ENCODE measurements at places on chromosomes 1 and 21.

GRCh38 chr1:185420588-185421081, 103.6 kb upstream of the IVNS1ABP start:
- DNase-seq: no peak

- DNase-seq: no peak
Measured at GRCh38 chr21:44940116-44940631, 345 bp downstream of the SLX9 start.

- DNase-seq: no peak
Measured at GRCh38 chr1:60502506-60502905, 428.9 kb upstream of the C1orf87 start.

- peak; percentile 59 for DNase-seq
Measured at GRCh38 chr1:36400825-36401601, 3.3 kb upstream of the LSM10 start.

GRCh38 chr1:42941640-42942330, 16.9 kb downstream of the SLC2A1 start:
- DNase-seq: no peak

DNA sequence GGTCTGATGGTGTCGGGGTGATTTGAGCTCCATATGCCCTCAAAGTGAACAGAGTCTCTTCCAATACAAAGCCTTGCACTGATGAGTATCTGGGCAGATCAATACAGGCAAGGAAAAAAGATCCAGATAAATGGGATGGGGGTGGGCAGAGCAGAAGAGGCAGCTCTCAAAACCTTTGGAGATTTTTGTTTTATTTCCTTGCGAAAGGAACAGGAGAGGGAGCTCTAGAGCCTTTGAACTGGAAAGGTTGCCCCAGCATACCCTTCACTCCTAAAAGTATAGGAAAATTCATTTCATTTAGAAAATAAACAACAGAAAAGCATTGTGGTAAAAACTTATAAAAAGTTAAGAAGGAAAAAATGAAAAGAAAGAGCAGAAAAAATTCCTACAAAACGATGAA, 31.4 kb upstream of the OLIG2 start:
- DNase-seq: no peak

DNA sequence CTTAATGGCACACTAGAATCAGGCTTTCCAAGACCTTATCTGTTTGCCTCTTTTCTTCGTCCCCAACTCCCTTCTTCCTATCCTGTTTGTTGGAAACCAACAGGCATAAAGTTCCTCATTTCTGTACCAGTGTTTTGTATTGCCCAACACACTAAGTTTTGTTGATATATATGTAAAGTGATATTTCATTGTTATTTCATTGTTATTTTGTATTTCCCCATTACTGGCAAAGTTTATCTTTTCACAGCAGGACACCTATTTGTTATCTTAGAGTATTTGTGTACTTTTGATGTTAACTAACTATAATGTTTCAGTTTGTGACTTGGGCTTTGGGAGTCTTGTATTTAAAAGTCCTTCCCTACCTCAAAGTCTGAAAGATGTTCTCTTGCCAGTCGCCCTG, 27.1 kb downstream of the FAM20B start:
- no peak for DNase-seq

- no peak for DNase-seq
Measured at GRCh38 chr1:20149601-20150325, 10.6 kb downstream of the PLA2G2F start.

DNA sequence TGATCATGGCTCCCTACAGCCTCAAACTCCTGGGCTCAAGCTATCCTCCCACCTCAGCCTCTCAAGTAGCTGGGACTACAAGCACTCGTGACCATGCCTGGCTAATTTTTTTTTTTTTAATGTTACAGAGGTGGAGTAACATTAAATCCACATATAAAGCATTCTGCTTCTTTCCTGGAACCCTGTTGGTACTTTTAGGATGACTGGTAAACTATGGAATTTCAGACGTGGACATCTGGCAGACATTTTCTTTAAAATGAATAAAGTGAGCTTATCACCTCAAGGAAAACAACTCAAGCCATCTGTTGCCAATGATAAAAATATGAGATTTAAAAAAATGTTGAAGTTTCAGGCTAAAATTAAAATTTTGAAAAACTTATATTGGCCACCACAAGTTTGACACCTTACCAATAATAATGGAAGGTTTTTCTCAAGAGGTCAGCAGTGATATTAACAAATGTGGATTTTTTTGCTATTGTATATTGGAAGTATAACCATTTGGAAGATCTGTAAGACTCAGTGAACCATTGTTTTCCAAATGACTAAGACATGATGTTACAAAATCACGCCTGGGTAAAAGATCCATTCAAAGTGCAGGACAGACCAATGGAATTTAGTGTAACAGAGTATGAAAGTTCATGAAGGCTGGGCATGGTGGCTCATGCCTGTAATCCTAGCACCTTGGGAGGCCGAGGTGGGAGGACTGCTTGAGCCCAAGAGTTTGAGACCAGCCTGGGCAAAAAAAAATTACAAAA, 52.7 kb upstream of the EIF4G3 start:
- DNase-seq: no peak

DNA sequence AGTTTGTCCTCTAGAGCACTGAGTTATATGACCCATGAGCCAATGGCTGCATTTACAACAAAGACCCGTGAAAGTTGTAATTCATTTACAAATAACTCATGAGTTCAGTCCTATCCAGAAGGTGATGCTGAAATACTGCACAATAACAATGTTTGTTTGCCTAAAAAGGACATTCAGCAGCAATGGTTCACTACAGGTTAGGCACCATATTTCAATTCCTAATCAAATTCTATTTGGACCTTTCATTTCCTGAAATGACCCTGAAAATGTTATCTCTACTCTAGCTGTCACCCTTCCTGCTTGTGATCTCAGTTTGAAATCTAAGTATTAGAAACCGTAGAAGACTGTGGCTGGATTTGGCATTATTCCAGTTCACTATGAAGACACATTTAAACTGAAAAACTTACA, 191.2 kb upstream of the SAMSN1 start:
- DNase-seq: no peak

- DNase-seq: no peak
Measured at GRCh38 chr1:66475940-66476339, 58.0 kb upstream of the SGIP1 start.

GRCh38 chr1:42618866-42619265, 39.4 kb upstream of the PPIH start:
- DNase-seq: no peak

- DNase-seq: no peak
Measured at GRCh38 chr1:170670802-170671628, 7.1 kb downstream of the PRRX1 start.

DNA sequence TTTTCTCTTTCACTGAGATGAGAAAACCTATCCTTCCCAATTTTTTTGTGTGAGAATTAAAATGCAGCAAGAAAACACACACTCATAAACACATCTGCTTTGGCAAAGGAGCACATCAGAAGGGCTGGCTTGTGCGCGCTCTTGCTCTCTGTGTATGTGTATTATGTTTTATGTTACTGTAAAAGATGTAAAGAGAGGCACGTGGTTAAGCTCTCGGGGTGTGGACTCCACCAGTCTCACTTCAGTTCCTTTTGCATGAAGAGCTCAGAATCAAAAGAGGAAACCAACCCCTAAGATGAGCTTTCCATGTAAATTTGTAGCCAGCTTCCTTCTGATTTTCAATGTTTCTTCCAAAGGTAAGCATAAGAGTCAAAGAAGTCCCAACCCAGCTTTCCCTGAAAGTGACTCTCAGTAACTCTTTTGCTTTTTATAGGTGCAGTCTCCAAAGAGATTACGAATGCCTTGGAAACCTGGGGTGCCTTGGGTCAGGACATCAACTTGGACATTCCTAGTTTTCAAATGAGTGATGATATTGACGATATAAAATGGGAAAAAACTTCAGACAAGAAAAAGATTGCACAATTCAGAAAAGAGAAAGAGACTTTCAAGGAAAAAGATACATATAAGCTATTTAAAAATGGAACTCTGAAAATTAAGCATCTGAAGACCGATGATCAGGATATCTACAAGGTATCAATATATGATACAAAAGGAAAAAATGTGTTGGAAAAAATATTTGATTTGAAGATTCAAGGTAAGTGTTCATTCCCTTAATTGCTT, at the start of gene CD2:
TSS of gene CD2 (plus strand) at position 233 of the 780 bp plus-strand sequence. CDS start at position 296, 63 bp downstream.
- no peak for DNase-seq

DNA sequence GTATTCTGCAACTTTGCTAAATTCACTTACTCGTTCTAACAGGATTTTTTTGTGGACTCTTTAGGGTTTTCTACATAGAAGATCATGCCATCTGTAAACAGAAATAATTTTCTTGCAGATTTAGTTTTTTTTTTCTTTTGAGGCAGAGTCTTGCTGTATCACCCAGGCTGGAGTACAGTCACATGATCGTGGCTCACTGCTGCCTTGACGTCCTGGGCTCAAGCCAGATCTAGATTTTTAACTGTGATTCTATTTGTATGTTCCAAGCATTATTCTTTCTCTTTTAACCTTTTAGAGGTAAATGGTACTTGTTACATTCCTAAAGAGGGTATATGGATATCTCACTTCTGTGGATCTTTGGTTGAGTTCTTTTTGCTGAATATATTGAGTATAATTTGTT, 18.6 kb downstream of the FABP3 start:
- no peak for DNase-seq

- DNase-seq: no peak
Measured at GRCh38 chr1:168279253-168279652, 1.4 kb upstream of the TBX19 start.

DNA sequence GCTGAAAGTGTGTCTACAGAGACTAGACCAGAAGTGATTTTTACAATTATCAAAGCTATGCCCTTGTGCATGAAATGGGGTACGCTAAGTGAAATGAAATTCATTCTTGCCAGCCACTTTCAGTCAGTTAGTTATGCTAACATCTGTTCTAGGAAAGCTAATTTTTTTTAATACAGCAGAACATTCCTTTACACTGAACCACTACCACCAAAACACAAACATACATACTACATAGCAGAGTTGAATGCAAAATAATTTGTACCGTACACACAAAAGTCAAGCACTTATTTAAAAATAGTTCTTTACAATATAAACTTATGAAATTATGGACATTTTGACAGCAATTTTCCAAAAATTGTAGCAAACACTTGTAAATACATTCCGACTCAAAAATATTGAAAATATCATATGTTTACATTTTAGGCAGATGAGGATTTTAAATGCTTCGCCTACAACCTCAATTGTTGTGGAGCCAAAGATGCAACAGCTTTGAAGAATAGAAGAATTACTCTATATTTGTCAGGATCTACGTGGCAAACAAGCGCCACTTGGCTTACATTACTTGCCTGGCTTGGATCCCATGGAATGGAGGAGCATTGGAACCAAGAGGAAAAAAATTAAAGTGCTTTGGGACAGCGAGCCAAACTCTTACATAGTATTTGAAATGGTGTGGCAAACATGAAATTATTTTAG, 30.6 kb downstream of the WLS start:
- no peak for DNase-seq

DNA sequence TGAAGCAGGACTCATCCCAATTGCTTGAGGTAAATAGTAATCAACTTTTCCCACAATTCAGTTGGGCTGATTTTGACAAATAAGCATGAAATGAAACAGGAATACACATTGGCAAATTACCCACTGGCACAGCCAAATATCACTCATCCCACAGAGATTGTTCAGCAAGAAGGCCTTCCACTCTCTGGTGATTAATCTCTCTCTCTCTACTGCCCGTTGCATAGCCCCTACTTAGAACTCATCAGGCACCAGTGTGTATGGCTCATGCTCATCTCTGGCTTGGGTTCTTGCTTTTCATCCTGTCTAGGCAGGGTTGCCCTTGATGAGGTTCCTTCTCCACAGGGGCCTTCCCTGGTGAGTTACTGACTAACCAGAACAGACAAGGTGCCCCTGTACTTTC, 1.1 kb downstream of the BSDC1 start:
- no peak for DNase-seq

DNA sequence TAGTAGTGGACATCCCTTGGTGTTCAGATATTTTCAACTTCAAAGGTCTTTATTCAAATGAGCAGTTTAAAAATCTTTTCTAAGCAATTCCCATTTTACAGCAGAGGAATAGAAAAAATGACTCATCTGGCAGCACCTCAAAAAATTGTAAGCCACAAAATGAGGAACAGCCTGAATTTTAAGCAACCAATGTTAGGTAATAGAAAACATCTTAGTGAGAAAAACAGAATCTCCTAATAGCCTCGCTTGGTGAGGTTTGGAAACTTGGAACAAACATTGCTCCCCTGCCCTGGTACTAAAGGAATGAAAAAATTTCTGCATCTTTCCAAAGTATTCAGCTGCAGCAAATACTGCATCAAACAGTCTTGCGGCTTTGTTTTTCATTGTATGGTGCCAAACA, 264.4 kb downstream of the NTNG1 start:
- DNase-seq: no peak

GRCh38 chr1:1024771-1025699, 5.1 kb downstream of the AGRN start:
- no peak for DNase-seq

DNA sequence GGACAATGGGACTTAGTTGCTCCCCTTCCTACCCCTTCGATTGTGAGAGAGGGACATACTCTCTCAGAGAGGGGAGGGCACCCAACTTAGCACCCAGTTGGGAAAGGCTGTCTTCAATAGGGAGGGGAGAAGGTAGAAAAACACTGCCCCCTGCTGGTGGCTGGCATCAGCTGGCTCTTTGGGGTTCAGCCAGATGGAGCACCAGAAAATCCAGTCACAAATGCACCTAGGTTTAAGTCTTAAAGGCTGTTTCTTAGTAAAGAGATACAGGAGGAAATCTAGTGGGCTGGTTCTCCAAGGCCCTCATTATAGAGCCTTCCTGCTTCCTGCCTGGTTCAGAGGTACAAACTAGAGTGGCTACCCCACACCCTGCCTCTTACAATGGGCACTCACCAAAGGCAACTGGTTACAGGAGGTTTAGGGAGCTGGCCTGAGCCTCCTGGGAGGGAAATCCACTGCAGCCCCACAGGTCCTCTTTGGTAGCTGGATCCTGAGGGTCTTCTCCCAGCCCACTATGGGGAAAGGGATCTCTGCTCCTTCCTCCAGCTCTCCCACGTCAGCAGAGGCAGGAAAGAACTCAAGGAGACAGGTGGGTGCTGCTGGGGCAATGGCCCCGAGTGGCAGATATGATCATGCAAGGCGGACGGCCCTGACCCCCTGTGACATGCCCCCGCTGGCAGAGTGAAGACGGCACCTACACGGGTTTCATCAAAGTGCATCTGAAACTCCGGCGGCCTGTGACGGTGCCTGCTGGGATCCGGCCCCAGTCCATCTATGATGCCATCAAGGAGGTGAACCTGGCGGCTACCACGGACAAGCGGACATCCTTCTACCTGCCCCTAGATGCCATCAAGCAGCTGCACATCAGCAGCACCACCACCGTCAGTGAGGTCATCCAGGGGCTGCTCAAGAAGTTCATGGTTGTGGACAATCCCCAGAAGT, 28.3 kb downstream of the EIF2D start:
- peak; percentile 65 for DNase-seq

DNA sequence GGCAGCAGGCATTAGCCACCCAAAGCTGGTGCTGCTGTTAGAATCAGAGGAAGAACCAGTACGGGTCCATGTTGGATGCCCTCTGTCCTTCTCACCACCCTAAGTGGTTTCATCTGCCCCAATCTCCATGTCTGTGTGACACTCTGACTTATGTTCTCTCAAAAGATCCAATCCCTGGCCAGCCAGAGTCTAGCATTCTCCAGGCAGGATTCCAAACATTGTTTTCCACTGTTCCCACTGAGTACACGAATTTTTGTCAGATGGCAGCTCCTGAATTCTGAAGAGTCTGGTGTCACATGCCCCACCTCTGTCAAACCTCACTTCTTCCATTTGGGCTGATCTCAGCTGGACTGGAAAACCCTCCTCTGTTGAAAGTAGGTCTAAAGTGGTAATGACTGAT, 166.0 kb downstream of the DISC1 start:
- DNase-seq: no peak

Data from GM12891 (cell line).